ENCODE measurements at places on chromosomes 12 and 14.

GRCh38 chr14:77878783-77879182 is 78.9 kb downstream of the ADCK1 start:
- no peak for DNase-seq

GRCh38 chr14:24890716-24891115 is 159.2 kb downstream of the STXBP6 start:
- no peak for DNase-seq

- DNase-seq = no peak
These were observed 29.2 kb downstream of the GLRX5 start for GRCh38 chr14:95564060-95564459.

- no peak for DNase-seq
These were observed 354.9 kb downstream of the DIO2 start for GRCh38 chr14:79856381-79856780.

DNA sequence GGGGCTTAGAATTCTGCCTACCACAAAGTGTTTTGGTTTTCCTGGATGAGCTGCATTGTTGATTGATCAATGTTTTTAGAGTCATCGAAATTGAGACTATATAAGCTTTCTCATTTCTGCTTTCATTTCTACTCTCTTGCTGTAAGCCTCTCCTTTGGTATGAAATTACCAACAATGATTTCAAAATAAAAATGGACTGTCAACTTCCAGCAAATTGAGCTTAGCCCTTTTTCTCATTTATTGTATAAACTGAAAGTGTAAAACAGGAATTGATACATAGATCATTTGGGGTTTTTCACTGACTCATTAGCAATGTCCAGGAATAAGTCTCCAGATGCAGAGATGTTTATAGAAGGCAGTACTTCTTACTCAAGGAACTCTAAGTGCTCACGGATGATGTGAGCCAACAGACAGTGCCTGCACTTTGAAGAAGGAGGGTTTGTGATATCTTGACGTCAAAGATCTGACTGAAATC is 20.0 kb upstream of the PCNX1 start:
- DNase-seq = no peak

GRCh38 chr12:109513977-109514376 is 36.5 kb downstream of the UBE3B start:
- no peak for DNase-seq

DNA sequence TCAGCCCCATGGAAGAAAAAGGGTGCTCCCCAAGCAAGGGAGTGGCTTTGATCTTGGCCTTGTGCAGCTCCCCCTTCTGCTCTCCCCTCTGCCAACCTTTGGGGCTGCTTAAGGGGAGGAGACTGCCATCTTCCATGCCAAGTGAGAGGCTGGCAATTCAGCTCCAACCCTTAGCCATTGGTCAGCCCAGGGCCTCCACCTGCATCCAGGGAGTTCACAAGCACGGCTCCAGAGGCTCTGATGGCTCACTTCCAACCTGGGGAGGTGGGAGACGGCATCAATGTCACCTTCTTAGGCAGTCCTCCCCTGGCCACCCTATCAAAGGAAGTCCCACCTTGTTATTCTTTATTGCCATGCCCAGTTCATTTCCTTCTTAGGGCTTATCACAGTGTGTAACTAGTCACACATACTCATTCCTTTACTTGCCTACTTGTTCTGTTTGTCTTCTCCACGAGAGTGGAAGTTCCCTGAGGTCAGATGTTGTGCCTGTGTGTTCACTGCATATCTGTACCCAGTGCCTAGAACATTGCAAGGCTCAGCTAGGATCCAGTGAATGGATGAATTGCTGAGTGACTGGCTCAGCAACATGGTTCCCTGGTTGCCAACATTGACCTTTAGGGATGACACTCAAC is 5.0 kb downstream of the HDAC7 start:
- no peak for DNase-seq

GRCh38 chr14:80959496-80959895 is 4.1 kb downstream of the TSHR start:
- DNase-seq = no peak

DNA sequence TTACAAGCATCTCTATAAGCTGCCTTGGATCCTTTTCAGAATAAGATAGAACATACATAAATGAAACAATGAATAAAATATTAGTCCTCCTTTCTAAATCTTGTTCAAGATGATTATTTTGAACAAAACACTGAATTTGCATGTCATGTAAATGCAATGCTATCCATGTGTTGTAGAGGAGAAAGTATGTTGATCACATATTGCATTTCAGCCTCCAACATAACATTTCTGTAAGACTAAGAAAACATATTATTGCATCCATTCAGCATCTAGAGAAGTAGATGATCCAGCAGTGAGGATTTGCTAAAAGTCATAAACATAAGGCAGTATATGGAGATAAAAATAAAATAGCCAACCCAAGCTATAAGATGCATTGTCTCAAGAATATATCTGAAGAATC is 172.6 kb downstream of the CPNE8 start:
- DNase-seq = no peak

DNA sequence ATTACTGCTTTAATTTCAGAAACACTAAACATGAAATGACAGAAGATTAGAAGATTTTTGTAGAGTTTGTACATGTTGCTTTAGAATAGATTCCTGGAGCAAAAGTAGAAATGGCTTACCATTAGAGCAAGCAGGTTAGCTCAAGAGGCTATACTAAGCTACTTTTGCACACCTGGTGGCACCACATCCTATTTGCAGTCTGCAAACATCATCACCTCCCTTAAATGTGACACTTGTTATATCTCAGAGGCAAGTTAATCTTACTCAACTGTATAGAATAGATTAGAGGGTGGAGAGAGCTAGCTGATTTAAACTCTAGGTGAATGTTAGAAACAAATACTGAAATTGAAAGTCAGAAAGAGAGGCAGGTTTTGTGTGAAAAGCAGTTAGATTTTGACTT is 30.7 kb upstream of the OR4E1 start:
- DNase-seq = no peak

DNA sequence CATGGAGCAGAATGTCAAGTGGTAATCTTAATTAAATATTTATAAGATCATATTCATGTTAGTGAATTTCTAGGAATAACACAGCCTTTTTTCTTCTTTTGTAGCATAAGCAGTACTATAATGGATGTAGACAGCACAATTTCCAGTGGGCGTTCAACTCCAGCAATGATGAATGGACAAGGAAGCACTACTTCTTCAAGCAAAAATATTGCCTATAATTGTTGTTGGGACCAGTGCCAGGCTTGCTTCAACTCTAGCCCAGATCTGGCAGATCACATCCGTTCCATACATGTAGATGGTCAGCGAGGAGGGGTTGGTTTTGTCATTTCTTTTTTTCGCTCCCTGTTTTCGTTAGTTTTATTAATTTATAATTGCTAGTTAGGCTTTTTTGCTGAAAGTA is 23.1 kb downstream of the AEBP2 start:
- DNase-seq = no peak

DNA sequence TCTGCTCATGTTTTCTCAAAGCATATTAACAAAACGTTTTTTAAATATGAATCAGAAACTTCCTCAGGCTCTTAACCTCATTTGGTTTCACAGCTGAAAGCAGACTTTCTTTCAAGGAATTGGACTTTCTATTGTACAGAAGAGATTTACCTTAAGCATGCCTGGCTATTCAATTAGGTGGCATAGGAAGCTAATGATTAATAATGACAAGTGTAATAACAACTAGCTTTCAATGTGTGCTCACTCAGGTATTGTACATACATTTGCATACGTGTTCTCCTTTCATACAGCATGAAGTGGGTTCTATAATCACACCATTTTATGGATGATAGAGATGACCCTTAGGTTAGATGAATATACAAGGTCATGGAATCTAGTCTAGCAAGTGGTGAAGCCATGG is 115.7 kb downstream of the ANO6 start:
- no peak for DNase-seq

GRCh38 chr14:89205137-89205740 is 211.8 kb downstream of the FOXN3 start:
- DNase-seq = no peak

DNA sequence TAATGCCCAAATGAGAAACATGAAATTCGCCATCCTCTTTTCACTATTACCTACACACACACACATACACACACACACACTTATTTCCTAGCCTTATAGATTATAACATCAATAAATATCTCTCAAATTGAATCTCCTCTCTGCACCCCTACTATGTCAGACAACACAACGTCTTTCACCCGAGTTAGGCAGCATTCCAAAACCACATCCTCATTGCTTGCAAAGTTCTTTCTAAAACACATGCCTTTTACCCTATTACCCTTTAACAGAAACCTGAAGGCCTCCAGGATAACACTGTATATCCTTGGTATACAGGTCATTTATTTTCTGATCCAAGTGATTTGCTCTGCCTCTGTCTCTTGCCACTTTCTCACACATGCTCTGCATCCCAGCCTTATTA is 56.3 kb downstream of the KCNH5 start:
- no peak for DNase-seq

- DNase-seq = no peak
These were observed 8.1 kb downstream of the PTGES3 start for GRCh38 chr12:56679883-56680575.

DNA sequence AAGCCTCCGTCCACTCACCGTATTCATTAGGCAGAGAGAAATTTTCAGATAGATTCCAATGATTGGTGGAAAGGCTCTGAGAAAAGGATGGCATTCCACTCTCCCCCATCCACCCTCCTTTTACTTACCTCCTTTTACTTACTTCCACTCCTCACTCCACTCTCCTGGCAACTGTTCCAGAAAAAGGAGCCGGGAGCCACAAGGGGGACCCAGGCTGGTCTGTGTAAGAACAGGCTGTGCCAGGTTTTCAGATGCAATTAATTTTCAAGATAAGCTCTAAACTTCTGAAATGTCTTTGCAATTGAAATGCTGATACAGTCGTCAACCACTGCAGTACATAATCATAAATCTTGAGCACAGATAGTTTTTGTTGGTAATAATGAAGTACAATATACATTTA is 248.8 kb downstream of the ANO6 start:
- no peak for DNase-seq

GRCh38 chr12:57759360-57759980 is 4.6 kb downstream of the MARCHF9 start:
- no peak for DNase-seq

GRCh38 chr12:38895446-38895845 is 9.9 kb downstream of the CPNE8 start:
- no peak for DNase-seq

GRCh38 chr12:108312693-108313189 is 26.4 kb downstream of the CMKLR1 start:
- DNase-seq = peak; percentile 58

DNA sequence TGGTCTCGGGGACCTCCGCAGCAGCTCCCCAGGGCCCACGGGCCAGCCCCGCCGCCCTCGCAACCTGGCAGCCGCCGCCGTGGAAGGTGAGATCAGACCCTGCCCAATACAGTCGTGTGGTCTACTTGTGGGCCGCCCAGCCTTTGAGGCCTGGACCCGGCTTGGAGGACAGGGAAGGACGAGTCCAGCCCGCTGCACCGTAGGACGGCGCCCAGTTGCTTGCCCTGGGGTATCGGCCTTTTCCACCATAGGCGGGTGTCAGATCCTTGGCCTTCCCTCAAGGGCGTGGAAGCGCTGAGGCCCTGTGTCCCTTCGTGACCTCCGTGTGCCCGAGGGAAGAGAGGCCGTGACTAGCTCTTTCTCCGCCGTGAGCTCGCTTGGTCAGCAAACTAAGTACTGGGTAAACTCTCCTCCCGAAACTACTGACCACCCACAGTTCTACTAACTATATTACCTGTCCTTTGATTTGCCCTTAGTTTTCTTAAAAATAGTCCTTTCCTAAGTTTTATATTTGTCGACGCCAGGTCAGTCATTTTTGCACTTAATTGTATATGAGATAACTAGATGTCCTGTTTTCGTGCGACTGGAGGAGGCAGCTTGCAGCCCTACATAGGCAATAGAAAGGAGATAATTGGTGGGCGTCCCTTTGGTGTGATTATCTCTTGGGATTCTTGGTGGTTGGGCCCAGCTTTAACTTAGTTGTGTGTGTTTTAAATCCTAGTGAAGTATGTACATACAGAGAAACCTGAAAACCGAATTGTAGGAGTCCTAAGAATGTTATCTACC is 757 bp downstream of the SLC25A3 start:
- DNase-seq = no peak

GRCh38 chr14:63956326-63956725 is 103.5 kb downstream of the SYNE2 start:
- no peak for DNase-seq

DNA sequence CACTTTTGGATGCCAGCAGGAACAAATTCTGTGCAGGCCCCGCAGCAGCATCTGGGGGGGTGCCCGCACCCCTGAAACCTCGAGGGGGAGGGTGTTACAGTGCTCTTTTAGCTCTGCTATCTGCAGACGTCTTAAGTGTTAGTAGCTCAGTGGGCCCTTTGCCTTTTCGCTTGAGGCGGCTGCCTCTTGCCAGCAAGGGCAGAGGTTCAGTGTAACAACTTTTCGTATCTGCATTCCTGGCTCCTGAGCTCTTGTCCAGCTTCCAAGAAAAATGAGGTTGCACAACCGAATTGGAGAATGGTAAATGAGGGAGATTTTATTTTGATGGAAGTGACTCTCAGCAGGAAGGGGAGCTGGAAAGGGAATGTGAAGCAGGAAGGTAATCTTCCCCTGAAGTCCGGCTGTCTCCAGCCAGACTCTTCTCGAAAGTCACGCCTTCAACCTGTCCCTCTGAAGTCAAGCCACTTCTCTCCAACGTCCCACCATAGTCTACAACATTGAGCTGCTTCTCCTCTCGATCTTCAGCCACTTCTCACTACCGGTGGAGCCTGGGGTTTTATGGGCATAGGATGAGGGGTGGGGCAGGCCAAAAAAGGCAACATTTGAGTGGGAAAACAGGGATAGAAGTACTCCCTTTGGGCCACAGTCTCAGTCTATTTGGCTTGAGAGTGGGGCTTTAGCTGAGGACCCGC is 17.8 kb downstream of the TAS2R50 start:
- DNase-seq = no peak

GRCh38 chr14:90088176-90088575 is 26.4 kb downstream of the KCNK13 start:
- DNase-seq = no peak

DNA sequence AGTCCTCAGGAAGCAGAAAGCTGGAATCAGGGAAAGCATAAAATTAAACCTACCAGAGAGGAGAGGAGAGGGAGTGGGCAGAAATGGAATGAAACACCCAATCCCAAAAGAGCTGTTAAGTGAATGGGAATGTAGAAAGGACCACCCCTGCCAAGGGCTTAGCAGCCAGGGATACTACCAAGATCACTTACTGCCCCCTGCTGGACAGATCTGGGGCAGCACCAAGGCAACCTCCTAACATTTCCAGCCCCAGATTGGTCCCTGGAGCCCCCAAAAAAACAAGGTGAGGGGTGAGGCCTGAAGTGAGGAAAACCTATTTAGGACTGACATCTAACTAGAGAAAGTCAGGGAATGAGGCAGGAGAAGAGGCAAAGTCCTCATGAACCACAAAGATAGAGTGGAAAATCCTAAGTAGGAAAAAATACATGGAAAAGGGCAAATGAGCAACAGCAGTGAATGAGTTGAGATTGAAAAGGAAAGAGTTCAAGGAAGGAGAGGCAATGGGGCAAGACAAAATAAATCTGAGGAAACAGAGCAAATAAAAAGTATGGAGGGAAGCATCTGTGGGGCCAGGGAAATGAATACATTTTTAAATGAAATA is 11.2 kb upstream of the FKBP11 start:
- DNase-seq = no peak
